ENCODE measurements at places on chromosomes 7 and 10.

- no peak for DNase-seq
Observed at GRCh38 chr7:93949423-93949822, 27.9 kb downstream of the GNG11 start.

GRCh38 chr7:111753968-111754367 lies 191.7 kb upstream of the IMMP2L start:
- DNase-seq: no peak

- no peak for DNase-seq
Observed at GRCh38 chr10:15182540-15183207, 14.2 kb upstream of the NMT2 start.

- DNase-seq: no peak
Observed at GRCh38 chr10:15363031-15363430, 8.1 kb downstream of the FAM171A1 start.

- no peak for DNase-seq
Observed at GRCh38 chr10:36068542-36068941, 426.4 kb upstream of the FZD8 start.

- DNase-seq: no peak
Observed at GRCh38 chr7:149642589-149642988, 130.8 kb downstream of the ZNF467 start.
